Pancreas (tissue), 10 donors: ENCODE measurements at places on chromosomes 6 and 20.

DNA sequence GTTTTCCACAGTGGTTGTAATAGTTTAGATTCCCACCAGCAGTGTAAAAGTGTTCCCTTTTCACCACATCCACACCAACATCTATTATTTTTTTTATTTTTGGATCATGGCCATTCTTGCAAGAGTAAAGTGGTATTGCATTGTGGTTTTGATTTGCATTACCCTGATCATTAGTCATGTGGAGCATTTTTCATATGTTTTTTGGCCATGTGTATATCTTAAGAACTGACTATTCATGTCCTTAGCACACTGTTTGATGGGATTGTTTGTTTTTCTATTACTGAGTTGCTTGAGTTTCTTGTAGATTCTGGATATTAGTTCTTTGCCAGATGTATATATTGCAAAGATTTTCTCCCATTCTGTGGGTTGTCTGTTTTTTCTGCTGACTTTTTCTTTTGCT is 820.1 kb downstream of the TENT5A start:
- DNase-seq: no peak

- no peak for DNase-seq
These were observed 81.8 kb downstream of the NFATC2 start for GRCh38 chr20:51460569-51461265.

DNA sequence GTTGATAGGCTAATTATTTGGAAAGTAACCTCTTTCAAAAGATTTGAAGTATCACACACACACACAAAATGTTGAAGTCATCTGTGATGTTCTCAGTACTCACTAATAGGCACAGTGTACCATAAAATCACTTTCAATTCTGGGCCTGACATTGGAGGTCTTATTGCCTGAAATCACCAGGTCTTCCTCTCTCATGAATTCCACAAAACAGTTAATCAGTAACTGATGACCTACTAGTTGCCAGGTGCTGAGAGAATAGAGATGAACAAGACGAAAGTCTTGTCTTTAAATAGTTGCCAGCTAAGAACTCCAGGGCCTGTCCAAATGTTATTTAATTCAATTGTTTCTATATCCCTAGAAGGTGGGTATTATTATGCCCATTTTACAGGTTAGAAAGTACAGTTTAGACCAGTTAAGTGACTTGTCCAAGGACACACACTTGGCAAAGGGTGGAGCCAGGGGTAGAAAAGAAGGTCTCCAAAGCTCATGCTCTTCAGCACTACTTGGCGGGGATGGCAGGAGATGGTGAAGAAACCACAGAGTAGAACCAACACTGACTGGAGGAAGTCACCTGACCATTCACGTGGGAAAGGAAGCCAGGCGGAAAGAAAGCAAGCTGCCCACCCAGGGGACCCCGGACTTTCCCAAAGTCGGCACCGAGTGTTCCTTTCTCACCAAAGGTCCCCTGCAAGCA is 116.4 kb downstream of the KIF6 start:
- no peak for DNase-seq

- DNase-seq: no peak
These were observed 112.2 kb upstream of the FOXO3 start for GRCh38 chr6:108448481-108448880.

- DNase-seq: no peak
These were observed 142.5 kb downstream of the KLHL32 start for GRCh38 chr6:97067045-97067444.

DNA sequence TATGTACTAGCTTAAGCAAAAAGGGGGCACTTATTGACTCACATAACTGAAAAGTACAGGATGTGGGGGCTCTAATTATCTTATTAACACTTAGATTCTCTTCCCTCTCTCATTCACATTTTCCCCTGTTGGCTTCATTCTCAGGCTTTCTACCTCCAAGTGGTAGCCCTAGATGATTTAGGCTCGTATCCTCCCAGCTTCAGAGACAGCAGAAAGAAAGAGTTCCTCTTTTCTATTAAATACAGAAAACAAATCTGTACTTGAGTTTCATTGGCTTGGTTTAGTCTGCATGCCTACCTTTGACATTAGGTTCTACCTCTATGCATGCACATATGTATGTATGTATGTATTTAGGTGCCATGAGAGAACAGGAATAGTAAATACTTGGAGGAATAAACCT is 15.5 kb upstream of the E2F3 start:
- DNase-seq: no peak

- DNase-seq: no peak
These were observed 63.5 kb downstream of the HMGN3 start for GRCh38 chr6:79170959-79171358.
